NCI-H82 (cell line): ENCODE measurements at places on chromosomes 2 and 18.

GRCh38 chr2:218671097-218671653, 627 bp downstream of the RNF25 start:
- no peak for DNase-seq

DNA sequence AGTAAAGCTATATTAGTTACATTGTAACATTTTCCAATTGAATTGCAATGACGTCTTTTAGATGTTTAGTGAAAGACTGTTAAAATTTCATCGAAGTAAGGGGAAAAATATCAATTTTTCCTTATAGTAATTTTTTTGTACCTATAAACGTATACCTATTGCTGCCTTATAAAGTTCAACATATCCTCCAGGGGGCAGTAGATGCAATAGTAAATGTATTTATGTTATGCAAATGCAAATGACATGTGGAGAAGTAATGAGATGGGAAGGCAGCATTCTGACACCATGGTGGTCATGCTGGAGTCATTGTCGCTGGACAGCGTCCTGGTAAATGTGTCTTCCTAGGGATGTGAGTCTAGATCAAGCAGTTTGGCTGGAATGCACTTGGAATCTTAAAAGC, 38.7 kb downstream of the MSTN start:
- DNase-seq: peak; percentile 87

- DNase-seq: no peak
Measured at GRCh38 chr2:205869439-205869838, 187.1 kb downstream of the NRP2 start.

GRCh38 chr2:125942585-125943424, 713.2 kb upstream of the GYPC start:
- DNase-seq: no peak

- peak; percentile 58 for DNase-seq
Measured at GRCh38 chr2:135182190-135182589, 130.1 kb downstream of the RAB3GAP1 start.

- DNase-seq: no peak
Measured at GRCh38 chr18:35377875-35378573, 887 bp upstream of the ZNF396 start.

DNA sequence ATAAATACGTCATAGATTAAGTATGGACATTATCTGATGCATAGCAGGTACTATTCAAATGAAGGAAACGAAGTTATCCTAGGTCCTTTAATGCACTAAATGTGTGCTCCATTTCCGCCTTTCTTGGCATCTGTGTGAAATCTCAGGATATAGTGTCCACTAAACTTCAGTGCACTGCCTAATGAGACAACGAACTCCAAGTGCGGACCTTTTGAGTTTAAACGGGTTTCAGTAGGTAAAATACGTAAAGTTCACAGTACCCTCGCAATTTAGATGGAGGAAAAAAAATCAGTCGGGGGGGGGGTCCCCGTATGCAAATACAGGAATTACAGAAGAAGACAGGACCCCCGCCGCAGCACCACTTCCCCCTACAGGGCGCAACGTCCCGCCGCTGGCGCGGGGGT, 729 bp upstream of the REL start:
- peak; percentile 57 for DNase-seq

DNA sequence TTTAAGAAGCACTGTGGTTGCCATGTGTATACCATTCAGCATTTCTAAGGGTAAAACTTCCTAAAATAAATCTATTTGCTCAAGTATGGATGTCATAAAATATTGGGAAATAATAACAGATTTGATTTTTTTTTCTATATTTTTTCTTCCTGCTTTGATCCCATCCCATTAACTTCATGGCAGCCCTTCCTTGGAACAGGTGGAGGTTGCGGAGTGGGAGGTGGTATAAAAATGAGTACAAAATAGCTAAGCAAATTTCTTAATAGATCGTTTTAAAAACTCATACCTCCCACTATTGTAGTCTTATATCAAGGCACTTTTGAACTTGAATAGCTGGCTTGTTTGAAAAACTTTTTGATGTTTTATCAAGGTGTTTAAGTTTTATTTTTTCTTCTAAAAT, 152.1 kb upstream of the KYNU start:
- no peak for DNase-seq

DNA sequence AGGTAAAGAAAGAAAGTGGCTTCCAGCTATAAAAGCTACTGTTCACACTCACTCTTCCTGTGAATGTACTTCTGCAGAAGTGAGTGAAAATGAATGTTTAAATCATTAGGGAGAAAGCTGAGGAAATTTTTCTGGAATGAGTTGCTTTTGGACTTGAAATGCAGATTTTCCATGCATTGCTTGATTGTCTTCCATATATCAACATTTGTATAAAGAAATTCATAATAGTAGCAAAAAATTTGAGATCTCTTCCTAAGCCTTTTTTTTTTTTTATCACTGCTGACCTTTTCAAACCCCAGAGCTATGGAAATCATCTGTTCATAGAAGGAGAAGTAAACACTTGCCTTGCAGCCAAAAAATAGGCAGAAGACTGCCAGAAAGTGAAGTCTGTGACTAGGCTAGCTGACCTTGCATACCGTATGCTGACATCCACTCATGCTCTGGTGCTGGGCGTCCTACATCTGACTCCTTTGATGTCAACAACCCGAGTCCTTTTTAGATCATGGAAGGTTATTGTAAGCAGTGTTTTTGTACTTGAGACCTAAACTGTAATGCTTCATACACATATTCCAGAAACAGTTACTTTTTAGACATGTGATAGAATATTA, 154.5 kb upstream of the RASGRP3 start:
- DNase-seq: peak; percentile 21

- no peak for DNase-seq
Measured at GRCh38 chr2:31314761-31315160, 80.8 kb downstream of the EHD3 start.

DNA sequence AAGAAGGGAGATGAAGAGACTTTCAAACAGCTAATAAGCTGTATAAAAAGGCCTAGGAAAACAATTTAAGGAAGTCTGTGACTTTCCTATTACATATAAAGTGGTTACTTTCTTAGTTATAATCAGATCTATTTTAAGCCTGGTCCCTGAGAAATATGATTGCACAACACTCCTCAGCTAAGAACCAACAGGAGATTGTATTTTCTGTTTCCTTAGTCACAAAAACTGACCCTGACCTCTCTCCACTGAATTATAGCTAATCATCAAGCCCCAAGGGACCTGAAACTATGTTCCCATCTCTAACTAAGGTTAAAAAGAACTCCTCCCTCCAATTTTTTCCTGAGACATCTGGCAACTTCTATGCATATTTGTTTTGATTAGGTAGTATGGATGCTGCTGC, 106.9 kb downstream of the ROCK1 start:
- DNase-seq: peak; percentile 68

- DNase-seq: no peak
Measured at GRCh38 chr2:105797298-105797819, 52.6 kb downstream of the NCK2 start.

DNA sequence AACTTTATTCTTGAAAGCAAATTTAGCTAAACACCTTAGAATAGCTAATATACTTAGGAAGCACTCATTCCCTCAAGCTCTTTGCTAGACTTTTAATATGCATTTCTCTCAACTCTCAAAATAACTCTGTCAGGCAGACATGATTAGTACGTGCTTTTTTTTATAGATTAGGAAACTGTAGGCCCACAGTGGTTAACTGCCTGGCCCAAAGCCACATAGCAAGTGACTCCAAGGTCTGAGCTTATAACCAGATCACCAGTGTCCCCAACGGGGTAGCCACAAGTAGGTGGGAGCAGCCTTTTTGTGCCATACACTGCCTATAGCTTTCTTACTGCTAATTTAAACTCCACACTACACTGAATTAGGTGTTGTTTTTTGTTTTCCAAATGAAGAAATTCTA, 576.8 kb downstream of the METTL4 start:
- peak; percentile 45 for DNase-seq

DNA sequence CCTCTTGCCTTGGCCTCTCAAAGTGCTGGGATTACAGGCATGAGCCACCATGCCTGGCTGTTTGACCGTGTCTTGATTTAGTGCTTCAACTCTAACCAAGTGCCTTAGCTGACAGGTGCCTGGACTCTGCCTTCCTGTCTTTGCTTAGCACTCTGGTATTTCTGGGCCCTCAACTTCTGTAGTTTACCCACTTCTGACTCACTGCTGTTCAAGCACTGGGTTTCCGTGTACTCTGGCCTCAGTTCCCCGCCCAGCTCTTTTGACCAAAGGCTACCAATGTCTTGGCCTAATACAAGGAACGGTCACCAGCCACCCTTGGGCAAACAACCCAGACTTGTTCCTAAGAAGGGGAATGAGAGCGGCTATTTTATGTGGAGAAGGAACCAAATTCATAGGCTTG, 35.7 kb upstream of the CABLES1 start:
- no peak for DNase-seq

DNA sequence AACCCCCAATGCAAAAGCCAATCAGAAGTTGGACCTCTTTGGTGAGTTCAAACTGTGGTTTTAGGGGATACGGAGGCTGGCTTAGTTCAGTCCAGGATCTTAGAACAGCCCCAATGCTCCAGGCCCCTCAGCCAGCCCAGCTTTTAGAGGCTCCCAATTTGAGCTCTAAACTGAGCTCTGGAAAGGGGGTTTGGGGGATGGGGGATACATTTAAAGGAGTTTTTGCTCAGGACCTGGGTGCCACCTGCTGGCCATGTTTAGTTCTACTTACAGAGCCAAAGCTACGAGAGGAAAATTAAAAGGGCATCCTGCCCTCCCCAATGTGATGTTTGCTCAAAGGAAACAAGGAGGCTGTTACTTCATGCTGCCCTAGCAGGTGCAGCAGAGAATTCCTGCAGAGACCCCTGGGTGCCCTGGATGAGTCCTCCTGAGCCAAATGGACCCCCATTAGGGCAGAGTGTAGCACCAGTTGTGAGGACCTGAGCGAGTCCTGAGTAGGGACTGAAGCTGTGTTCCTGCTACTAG, 15.9 kb upstream of the TMEM214 start:
- peak; percentile 92 for DNase-seq

- no peak for DNase-seq
Measured at GRCh38 chr2:67645280-67646138, 248.4 kb downstream of the ETAA1 start.

- DNase-seq: no peak
Measured at GRCh38 chr18:77208964-77209363, 40.7 kb upstream of the GALR1 start.

GRCh38 chr2:172276961-172277360, 150.4 kb upstream of the ITGA6 start:
- no peak for DNase-seq

GRCh38 chr2:104865096-104865470, 11.2 kb downstream of the POU3F3 start:
- DNase-seq: no peak

DNA sequence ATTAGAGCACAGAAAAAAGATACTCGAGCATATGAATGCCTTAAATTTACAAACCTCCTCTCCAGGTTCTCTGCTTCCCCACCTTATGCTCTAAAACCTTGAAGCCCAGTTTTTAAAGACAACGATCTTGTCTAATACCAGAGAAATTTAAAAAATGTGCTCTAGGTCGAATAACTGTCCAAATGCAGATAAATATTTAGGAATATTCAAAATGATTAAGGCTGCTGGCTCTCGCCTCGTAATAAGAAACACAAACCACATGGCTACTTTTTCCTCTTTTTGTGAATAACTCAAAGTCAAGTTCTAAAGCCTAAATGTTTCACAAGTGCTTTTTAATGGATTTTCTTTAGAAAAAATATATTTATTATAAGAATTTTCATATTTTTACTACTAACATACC, 101.3 kb downstream of the SATB2 start:
- DNase-seq: no peak

- DNase-seq: no peak
Measured at GRCh38 chr2:4895371-4895770, 796.8 kb upstream of the SOX11 start.

- DNase-seq: no peak
Measured at GRCh38 chr2:204030322-204030721, 93.8 kb downstream of the ICOS start.

DNA sequence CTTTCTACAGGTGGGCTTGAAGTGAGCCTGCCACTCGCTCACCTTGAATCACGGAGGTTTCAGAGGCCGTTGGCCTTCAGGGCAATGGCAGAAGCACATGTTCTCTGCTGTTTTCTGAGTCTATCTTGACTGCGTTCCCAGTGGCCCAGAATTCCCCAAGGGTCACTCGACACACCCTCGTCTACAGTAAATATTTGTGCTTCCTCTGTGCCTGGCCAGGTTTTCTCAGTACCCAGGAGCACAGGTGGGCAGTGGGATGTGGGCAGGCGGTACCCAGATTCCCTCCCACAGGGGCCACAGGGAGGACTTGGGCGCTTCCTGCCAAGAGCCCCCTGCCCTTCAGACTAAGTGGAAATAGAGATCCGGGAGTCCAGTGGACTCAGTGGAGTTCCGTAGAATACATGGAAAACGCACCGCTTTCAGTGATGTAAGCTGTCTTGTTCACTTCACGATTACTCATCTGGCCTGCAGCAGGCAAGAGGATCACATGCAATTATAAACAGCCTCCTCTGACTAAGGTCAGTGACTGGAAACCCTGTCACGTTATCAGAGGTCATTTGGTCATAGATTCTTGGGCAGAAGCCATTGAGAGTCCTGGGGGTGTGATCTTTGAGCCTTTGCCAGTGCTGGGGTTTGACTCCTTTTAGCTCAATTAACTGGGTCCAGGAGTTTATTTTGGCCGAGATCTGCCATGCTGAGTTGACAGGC, 179.8 kb downstream of the NEDD4L start:
- DNase-seq: no peak

DNA sequence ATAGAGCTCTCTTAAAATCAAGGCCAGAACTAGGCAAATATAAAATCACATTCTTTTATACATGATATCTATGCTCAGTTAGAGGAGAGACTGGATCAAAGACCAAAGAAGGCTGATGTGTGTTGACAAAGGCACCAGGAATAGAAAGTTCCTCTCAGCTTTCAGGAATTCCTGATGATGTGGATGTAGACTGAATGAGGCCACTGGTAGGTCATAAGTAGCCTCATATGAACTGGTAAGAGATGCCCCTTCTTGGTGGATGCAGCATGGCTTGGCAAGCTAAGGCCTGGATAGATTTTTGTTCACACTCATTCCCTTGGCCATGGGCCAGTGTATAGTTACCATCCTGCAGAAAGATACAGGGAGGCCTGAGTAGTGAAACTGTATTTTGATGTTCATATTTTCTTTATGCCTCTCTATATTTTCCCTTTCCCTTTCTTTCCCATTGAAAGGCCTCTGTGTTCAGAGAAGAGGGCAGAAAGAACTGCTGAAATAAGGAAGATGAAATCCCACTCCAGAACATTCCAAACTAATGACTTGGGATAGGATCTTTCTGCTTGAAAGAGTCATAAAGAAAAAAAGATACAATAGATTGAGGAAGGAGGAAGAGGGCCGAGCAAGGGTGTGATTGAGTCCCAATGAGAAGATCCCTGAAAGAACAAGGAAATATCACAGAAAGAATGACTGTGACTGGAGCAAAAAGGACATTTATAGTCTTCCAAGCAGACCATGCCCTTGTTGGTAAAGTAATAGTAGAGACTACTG, 2182.7 kb upstream of the PIK3C3 start:
- DNase-seq: no peak
